ENCODE measurements at places on chromosomes 13 and 19.

- peak; percentile 39 for DNase-seq
Measured at GRCh38 chr19:2549701-2550191, 73.8 kb downstream of the GADD45B start.

DNA sequence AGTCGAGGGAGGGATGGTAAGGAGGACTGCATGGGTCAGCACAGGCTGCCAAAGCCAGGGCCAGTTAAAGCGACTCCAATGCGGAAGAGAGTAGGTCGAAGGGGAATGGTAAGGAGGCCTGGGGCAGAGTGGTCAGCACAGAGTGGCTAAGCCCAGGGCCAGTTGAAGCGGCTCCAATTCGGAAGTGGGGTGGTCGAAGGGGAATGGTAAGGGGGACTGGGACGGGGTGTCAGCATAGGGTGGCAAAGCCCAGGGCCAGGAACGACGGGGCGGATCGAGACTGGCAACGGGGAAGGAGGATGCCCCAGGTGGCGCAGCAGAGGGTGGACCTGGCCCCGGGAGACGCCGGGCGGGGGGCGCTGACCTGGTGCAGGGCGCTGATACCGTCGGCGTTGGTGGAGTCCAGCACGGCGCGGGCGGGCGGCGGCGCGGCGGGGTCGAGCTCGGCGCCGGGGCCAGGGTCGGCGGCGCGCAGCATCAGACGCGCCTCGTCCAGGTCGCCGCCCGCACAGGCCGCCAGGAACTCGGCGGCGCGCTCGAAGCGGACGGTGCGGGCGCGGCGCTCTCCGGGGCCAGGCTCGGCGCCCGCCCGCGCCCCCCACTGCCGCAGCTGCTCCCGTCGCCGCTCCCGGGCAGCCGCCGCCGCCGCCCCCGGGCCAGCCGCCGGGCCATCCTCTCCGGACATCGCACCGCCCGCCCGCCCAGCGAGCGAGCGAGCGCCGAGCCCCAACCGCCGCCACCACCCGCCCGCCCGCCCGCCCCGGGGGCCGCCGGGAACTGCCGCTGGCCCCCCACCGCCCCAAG is at the start of gene PPP1R12C:
Gene PPP1R12C, minus strand, starts transcription at position 779 of the 804 bp plus-strand sequence. Its CDS starts 94 bp downstream, at position 685.
- no peak for DNase-seq

DNA sequence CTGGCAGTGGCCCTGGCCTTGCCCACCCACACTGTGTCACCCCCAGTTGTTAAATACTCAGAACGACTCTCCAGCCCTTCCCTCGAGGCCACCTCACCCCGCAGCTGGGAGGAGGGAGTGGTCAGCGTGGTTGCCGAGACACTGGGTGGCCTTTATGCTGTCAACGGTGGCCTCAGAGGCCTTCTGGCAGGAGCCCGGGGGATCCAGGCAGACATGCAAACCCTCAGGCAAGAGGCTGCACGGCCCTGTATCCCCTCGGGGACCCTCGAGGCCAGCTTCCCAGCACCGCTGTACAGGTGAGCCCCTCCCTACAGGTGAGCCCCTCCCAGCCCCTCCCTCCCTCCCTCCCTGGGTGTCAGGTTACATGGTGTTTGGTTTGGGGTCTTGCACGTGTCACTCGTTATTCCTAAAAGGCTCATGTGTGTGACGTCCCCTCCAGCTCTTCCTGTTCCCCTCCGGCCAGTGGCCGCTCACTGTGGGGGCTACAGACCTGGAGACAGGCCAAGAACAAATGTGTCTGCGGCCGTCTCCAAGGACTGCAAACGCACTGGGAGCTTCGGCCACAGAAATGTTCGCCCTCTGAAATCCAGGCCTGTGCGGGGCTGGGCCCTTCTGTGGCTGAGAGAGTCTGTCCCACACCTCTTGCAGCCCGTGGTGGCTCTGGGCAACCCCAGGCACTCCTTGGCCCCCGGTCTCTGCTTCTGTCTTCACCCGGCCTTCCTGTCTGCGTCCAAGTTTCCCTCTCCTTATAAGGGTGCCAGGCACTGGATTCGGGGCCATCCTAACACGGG is at the start of gene TEKTIP1:
Gene TEKTIP1, plus strand, starts transcription at position 210 of the 791 bp plus-strand sequence. Its CDS starts 4 bp downstream, at position 214.
- no peak for DNase-seq

DNA sequence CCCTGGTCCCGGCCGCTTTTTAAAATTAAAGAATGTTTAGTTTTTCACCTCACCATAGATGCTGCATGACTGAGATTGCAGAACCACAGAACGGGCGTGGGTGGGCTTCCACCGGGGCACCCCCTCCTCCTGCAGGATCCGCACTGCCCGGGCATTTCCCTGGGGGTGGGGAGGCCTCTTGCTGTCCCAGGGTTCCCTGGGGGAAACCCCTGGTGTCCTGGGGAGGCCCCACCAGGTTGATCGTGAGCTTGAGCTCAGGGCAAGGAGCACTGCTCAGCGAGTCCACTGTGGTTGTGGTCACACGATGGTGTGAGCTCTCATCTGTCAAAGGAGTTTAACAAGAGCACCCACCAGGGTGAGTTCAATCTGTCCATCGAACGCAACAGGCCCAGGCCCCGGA is 11.4 kb upstream of the TCF3 start:
- no peak for DNase-seq

GRCh38 chr19:2176337-2176994 is 12.7 kb downstream of the DOT1L start:
- no peak for DNase-seq

- peak; percentile 56 for DNase-seq
Measured at GRCh38 chr19:38891771-38892170, 7.6 kb downstream of the SIRT2 start.

DNA sequence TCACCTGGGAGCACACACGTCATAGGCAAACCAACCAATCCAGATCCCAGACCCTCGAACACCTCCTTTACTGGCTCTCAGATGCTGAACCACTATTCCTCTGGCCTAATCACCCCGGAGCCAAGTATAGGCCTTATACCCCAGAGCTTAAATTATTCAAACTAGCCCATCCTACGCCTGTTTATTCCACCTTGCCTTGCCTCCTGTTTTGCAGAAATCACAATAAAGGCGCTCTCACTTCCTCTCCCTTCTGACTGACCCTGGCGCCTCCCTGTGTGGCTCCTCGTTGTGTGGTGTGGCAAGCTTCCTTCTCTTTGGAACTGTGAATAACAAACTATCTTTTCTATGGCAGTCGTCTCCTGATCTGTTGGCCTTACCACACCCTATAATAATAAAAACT is 354.9 kb downstream of the ENOX1 start:
- no peak for DNase-seq

DNA sequence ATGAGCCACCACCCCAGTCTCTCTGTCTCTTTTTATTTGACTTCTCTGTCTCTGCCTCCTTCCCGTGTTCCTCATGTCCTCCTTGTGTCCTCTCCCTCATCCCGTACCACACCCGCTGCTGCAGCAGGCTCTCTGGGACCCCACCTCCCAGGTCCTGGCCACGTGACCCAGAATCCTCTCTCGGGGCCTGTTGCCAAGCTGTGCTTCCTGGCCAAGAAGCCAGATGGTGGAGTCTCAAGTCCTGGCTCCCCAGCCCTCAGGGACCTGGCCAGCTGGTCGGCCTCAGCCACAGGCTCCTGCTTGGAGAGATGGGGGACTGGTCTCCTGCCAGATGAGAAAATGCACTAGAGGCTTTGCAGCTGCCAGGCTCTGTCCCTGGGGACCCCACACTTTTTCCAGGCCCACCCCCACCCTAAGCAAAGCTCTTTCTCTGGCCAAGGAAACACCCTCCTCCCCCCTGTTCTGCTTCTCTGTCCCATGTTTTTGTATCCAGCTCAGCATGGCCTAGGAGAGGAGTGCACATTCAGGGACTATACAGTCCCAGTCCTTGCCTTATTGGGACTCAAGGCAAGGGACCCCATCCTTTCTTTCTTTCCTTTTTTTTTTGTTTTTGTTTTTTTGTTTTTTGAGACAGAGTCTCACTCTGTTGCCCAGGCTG is 34.3 kb upstream of the SHKBP1 start:
- DNase-seq = no peak

GRCh38 chr13:30746791-30747190 is 11.4 kb downstream of the ALOX5AP start:
- no peak for DNase-seq

DNA sequence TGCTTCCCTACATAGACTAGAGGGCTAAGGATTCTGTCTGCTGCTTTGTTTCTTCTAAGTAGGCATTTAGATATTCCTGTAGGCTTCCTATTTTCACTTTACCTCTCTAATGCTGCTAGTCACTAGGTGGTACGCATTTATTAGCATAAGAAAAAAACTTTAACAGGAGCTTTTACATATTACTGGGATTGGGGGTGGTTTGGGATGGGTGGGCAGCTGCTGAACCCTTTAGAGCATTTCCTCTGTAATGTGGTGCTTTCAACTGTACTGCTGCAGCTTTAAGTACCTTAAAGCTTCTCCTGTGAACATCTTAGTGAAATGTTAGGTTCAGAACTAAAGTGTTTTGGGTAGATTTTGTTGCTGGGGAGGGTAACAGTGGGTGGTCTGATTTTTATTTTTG is 92.6 kb downstream of the ZNF486 start:
- no peak for DNase-seq

- no peak for DNase-seq
Measured at GRCh38 chr13:74751739-74752138, 617.5 kb upstream of the KLF12 start.

GRCh38 chr19:46674416-46675178 is 13.6 kb upstream of the DACT3 start:
- DNase-seq = no peak

DNA sequence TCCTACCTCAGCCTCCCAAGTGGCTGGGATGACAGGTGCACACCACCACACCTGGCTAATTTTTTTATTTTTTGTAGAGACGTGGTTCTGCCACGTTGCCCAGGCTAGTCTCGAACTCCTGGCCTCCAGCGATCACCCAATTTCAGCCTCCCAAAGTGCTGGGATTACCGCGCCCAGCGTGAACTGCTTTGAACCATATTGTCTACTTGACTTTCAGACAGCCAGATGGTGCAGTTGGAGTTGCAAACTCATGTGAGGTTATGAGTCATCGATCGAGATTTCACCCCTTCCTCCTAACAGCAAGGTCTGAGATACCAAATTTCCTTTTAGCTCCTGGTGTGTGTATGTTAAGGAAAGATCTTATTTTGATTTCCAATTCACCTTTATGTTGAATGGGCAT is 2.7 kb downstream of the SLC27A1 start:
- no peak for DNase-seq

GRCh38 chr13:33757713-33758112 is 60.2 kb upstream of the RFC3 start:
- DNase-seq = no peak

DNA sequence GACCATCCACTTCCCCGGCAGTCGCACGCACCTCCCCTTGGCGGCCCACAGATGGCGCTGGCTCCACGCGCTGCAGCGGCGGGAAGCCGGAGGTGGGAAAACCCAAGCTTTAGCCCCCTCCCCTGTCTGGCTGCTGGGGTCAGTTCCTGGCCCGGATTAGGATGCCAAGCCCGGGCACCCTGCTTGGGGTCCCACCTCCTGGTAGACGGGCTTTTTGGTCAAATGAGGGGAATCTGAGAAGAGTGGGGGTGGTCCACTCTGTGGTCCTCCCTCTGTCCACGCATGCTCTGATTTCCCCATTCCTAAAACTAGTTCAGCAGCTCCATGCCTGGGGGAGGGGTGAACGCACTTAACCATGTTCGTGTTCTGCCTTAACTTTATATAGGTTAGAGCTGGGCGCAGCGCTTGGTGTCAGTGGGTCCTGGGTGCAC is 8.1 kb upstream of the ADGRE2 start:
- no peak for DNase-seq

GRCh38 chr13:28387740-28388501 is 107.0 kb downstream of the FLT1 start:
- DNase-seq = no peak

- DNase-seq = peak; percentile 27
Measured at GRCh38 chr13:74886502-74886901, 595.5 kb downstream of the TBC1D4 start.

DNA sequence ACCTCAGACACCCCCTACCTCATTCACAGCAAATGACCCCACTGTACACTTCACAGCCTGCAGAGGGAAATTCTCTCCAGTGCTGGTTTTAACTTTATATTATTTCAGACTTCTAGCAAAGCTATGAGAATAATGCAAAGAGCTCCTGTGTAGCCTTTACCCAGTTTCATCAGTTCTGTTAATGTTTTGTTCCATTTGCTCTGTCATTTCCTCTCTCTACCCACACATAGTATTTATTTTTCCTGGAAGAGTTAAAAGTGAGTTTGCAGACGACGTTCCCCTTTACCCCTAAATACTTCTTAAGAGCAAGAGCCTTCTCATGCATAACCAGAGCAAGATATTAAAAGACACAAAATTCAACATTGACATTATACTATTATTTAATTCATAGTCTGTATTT is 49.9 kb upstream of the ADGRE1 start:
- no peak for DNase-seq

DNA sequence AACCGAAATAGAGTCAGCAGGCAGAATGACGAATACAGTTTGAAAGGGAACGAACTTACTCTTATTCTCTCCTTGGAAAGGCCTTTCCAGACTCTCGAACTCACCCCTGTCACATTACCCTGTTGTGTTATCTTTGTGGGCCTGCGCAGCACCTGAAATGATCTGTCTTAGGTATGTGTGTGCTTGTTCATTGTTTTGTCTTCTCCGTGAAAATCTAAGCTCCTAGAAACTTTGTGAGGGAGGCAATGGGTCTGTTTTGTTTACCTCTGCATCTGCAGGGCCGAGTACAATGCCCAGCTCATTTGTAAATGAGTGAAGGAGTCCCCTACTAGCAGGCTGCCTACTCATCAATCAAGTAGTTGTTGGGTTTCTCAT is 19.6 kb downstream of the HMGB1 start:
- no peak for DNase-seq

- DNase-seq = peak; percentile 12
Measured at GRCh38 chr13:42798118-42798517, 16.7 kb downstream of the FAM216B start.

DNA sequence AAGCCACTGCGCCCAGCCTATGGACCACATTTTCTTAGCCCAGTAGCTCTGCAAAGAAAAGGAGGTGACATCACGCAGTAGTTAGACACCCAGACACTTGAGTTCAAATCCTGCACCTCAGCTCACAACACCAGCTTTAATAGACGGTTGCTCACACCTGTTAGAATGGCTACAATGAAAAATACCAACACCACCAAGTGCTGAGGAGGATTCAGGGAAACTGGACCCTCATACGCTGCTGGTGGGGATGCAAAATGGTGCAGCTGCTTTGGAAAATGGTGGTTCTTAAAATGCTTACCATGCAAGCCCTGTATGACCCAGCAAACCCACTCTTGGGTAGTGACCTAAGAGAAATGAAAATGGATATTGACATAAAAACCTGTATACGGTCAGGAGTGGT is 11.7 kb upstream of the DOCK6 start:
- no peak for DNase-seq

GRCh38 chr13:92829930-92830329 is 396.7 kb upstream of the GPC6 start:
- no peak for DNase-seq

- no peak for DNase-seq
Measured at GRCh38 chr19:35671818-35672217, 5.5 kb downstream of the UPK1A start.

GRCh38 chr13:46367617-46368327 is 19.3 kb downstream of the RUBCNL start:
- DNase-seq = no peak

GRCh38 chr19:4352701-4353121 is 9.3 kb downstream of the MPND start:
- peak; percentile 50 for DNase-seq

All from COLO829 (cell line).